ENCODE measurements at places on chromosomes 2 and 18.

DNA sequence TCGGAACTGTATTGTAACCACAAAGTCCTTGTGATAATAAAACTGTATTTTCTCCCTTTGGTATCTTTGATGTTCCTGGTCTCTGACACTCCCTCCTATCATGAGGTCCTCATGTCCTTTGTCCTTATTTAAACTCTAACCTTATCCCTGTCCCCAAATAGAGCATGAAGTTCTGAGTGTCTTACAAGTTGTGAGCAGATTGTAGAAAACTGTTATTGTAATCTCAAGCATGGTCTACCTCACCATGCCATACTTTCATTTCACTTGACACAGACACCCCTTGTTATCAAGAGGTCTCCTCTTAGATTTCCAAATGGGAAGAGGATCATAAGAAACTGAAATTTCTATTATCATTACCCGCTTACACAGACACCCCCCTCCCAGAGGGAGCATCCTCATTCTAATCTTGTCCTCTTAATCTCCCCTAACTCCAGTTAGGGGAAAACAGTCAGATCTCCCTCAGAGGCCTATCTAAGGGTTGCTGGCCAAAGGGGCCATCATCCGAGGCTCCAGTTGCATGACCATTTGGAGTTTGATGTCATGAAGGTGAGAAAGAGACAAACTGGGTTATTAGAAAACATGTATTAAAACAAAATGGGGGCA lies 29.0 kb downstream of the MYO3B start:
- no peak for DNase-seq

DNA sequence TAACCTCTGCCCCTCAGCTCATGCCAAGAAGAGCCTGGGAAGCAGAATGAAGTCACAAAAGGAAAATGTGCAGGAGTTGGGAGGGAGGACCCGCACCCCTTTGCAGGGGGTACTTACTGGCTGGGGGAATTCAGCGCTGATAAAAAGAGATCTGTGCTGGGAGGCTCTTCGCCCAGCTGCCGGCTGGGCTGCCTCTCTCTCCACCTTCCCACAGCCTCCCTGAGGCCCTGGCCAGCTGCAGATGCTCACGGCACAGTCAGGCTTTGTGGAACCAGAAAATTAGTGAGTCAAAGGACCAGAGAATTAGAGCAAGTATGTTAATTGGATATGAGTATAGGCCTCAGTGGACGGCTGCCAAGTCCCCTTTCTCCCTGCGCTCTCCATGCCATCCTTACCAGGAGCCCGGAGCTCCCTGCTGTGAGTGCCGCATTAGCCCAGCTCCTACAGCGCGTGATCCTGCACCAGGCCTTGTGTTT lies 181.7 kb upstream of the SH3BP4 start:
- DNase-seq: no peak

GRCh38 chr2:236824836-236825235 lies 255.2 kb downstream of the ACKR3 start:
- DNase-seq: no peak

DNA sequence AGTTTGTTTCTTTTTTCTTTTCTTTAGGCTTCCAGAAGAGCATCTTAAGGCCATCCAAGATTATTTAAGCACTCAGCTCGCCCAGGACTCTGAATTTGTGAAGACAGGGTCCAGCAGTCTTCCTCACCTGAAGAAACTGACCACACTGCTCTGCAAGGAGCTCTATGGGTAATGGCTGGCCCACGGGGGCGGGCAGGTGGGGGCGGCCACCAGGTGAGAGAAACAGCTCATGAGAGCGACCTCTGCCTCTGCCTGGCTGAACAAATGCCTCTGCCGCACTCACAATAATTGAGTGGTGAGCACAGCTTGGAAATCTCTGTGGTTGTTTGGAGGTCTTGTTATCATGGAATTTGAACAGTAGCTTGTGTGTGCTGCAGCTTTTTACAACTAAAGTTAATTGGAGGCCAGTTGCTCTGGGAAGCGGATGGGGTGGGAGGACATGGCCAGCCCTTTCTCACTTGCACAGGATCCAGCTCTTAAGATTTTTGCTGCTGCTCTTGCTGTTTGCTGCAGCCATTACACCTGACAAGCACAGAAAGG lies 70.4 kb downstream of the INPP5D start:
- no peak for DNase-seq

DNA sequence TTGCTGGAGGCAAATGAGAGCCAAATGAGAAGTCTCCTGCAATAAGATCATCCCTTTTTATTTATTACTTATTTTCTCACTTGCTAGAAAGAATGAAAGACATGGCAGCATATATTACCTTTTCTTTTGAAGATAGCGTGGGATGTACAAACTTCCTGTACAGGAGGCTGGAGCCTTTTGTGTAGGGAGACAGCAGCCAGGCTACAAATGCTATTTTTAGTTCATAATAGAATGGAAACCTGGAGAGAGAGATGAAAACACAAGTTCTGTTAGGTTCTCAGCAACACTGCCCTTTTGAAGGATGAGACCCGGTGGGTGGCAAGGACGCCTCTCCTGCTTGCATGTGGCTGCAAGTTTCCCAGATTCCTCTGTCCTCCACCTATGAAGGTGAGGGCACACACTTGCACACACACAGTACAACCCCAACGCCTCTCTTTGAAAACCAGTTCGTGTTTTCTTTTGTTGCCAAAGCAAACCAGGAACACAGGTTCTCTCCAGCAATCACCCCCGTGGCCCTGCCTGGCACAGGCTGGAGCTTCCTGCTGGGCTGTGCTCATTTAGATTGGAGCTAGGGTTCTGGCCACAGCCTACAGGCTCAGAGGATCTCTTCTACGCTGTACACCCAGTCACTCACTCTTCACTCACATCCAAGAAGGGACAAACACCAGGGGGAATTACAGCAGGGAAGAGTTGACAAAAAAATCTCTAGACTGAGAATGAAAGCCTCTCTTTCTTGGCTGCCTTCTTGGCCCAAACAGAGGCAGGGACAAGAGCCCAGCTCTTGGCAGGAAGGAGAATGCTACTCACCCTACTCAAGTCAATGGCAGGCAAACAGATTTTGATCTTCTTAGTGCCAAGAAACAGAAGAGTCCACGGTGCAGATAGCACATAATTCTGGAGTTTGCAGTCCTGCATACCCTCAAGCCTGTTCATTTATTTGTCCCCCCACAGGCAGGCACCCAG lies 55.6 kb downstream of the MRPL35 start:
- DNase-seq: no peak

DNA sequence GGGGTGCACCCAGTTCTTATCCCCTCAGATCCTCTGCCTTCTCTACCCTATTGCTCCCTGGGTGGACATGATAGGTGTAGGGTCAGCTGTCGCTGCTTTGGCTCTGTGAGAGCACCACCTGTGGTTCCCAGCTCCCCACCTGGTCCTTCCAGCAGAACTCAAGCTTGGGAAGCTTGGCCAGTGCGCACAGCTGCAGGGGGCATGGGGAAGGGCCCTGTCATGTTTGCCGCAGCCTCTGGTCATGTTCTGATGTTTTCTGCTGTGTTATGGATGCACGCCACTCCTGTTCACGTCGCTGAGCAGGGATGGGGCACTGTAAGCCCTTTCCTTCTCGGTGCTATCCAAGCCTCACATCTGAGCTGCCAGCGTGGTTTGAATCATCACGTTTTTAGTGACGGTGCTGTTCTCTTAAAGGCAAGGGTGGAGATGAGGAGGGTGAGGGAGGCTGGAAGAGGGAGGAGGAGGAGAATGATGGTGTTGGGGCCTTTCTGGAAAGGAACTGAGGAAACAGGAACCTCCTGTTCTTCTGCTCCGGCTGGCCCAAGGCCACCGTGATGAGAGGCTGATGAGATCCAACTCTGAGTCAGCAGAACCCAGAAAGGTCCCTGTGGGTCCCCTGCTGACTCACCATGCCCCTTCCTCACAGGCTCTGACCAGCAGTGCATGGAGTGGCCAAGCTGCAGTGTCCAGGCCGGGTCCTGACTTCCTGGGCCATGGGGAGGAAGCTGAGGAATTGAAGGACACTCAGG lies 78.0 kb downstream of the LIPG start:
- DNase-seq: no peak

- DNase-seq: no peak
These were observed 18.2 kb upstream of the GPR55 start for GRCh38 chr2:230942920-230943896.

- DNase-seq: no peak
These were observed 129.7 kb downstream of the PTPRM start for GRCh38 chr18:7696780-7697179.

GRCh38 chr18:457521-458412 lies 42.7 kb downstream of the COLEC12 start:
- DNase-seq: no peak

- no peak for DNase-seq
These were observed 38.5 kb downstream of the COL4A4 start for GRCh38 chr2:227125506-227125905.

DNA sequence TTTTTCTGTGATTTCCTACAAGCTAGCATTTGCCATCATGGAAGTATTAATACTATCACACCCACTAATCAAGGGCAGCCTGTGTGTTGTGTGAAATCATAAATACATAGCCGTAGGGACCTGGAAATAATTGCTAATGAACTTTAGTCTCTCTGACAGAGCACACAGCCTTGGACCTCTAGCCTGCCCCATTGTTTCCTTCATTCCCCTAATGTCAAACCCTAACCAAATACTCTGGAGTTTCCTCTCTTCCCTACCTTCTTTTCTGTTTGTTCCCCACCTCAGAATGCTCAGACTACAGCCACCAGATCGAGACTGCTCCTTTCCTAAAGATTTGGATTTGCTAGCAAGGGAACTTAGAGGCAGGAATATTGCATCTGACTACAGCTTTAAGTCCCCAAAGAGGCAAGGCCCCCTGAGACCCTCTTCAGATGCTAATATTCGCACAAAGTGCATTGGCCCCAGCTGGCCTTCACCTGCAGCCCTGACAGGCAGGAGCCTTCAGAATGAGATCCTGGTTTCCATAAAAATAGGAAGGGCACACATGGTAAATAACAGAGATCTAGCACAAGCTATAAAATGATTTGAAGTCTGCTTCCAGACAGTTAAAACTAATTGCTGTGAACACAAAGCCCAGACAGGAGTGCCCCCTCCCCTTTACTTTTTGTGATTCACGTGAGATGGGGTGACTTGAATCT lies 279.2 kb upstream of the DCC start:
- DNase-seq: no peak
